ENCODE measurements at places on chromosomes 4 and X. TPM values are rescaled to one million over a fixed set of nuclear protein-coding genes. Genes with fewer than 3 reads are reported as not detected.

- DNase-seq = no peak
These were observed 120.3 kb downstream of the RASL11B start for GRCh38 chr4:52982255-52982945.

GRCh38 chr4:61273233-61273632 is 73.1 kb downstream of the ADGRL3 start:
- no peak for DNase-seq

Gene EVC2
- total RNA-seq = 29.1 TPM

- no peak for DNase-seq
These were observed 6.3 kb upstream of the ADD1 start for GRCh38 chr4:2837110-2837903.

DNA sequence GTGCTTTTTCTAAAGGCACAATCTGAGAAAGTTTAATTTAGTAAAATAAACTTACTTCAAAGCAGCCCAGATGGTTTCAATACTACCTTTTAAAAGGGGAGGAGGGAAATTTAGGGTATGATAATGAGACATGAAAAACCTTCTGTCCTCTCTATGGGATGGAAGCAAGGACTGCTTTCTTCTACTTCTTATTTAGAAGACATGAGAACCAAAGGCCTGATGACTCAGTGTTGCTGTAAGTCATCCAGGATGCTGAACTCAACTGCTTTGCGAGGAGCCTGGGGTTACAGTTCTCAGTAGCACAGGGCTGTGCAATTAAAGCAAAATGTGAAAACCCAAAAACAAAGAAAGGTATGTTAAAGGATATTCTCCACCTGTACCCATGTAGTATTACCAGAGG is 140.8 kb upstream of the EDNRA start:
- no peak for DNase-seq

- peak; percentile 10 for DNase-seq
These were observed 133.6 kb upstream of the VAMP7 start for GRCh38 chrX:155747520-155747919.

GRCh38 chr4:126850286-126850685 is 782.5 kb upstream of the INTU start:
- no peak for DNase-seq

DNA sequence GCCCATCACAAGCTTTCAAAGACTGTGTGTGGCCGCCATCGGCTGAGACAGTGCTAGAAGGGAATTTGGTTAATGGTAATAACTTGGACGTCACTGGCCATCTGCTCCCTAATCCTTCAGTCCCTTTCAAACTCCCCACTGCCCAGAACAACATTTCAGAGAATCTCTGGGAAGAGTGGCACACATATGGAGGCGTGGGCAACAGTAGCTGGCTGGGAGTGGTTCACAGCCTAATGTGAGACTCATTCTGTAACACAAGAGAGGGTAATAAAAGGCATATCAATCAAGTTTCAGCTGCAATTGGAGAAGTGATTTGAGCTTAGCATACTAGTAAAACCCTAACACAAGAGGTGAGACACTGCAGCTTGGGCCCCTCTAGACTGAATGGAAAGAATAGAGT is 15.4 kb downstream of the SMIM10 start:
- DNase-seq = no peak

DNA sequence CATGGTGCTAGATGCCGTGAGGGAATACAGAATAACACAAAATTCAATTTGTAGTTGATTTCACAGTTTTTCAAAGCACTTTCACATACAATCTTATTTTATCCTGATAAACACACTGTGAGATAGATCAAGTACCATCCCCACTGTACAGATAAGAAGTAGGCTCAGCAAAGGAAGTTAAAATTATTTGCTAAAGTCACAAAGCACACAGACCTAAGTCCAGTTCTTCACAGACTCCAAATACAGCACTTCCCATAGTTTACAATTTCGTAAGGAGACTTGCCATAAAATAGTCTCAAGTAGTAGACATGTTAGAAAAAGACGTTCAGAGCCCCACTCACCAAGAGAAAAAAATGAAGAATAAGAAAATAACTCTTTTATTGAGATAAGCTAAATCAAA is 7.8 kb upstream of the CUL4B start:
- no peak for DNase-seq

GRCh38 chrX:136468391-136469103 is 19.2 kb upstream of the BRS3 start:
- no peak for DNase-seq

Gene FAM47A
- total RNA-seq = not detected

DNA sequence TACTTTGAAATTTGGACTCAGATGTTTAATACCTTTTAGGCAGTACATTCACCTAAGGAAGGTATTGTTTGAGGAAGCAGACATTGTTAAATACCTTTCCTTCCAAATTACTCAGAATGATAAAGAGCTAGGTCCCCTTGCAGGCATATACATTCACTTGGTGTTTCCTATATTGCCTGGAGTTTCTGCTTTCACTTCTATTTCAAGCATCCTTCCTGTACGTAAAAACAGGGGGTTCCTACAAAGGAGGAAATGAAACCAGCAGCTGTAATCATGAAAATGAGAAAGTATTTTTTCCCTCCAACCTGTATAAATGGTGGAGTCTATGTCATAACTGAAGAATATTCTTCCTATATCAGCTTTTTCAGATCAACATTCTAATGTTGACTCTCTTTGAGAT is 90.4 kb upstream of the RASGEF1B start:
- DNase-seq = no peak

Gene EMCN
- total RNA-seq = 17.8 TPM

DNA sequence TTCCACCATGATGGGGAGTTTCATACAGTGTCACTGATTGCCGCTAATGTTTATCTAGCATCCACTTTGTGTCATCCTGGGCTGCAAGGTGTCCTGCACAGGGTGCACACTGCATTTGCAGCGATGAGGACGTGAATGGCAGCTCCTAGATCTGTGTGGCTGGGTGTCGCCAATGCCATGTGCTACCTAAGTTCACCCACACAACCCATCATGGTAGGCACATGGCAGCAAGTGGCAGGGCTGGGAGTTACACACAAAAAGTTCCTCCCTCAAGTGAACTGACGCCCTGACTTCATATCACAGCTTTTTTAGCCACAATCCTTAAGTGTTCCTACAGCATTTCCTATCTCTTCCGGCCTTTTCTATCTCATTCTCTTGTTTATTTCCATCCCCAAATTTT is 45.9 kb upstream of the SPRY1 start:
- no peak for DNase-seq

Gene PPP4R3C
- total RNA-seq = not detected

DNA sequence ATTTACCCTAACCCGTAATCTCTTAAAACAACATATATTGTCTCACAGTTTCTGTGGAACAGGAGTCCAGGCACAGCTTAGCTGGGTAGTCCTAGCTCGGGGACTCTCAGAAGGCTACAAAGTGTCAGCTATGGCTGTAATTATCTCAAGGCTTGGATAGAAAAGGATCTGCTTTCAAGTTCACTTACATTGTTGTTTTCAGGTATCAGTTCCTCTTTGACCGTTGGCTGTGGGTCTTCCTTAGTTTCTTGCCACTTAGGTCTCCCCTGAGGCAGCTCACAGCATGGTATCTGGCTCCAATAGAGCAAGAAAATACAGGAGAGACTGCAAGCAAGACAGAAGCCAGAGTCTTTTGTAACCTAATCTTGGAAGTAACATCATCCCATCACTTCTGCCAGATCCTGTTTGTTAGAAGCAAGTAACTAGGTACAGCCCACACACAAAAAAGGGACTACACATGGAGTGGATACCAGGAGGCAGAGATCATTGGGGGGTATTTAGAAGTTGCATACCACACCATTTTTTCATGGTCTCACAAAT is 137.0 kb downstream of the MAGEB5 start:
- no peak for DNase-seq

Gene FREM3
- total RNA-seq = not detected

Gene HMX1
- total RNA-seq = not detected

Gene CYTL1
- total RNA-seq = not detected

Gene NEUROG2
- total RNA-seq = not detected

GRCh38 chrX:121598356-121598755 is 550.9 kb downstream of the GLUD2 start:
- DNase-seq = no peak

DNA sequence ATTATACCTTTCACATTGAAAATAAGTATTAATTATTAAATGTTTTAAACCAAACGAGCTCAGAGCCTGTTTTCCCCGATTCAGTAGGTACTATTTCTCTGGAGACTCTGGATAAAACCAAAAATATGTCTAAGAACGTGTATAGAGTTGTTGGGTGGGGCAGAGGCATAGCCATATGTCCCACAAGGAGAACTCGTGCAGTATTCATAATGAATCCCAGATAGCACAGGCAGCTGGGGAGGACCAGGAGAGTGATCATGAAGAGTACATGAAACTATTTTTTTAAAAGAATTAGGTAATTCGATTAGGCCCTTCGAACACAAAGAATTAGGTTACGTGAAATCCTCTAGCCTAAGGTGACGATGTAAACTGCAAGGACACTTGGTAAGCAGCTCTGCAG is 76.1 kb downstream of the CLDN22 start:
- DNase-seq = no peak

Gene LEF1
- total RNA-seq = 1.9 TPM

DNA sequence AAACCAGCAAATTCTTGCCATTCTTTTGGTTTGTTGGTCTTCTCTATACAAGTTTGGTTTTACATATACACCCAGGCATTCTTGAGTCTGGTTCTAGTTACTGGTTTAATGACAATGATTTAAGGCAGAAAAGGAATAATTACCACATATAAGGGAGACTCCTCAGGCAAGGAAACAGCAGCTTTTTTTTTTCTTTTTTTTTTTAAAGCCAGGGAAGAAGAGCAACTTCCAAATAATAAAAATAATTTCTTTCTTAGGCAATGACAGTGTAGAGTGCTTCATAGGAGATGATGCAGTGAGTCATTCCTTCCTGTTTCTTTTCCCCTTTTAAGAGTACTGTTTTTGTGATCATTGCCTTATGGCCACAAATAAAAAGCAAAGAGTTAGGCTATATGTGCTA is 289.7 kb downstream of the DKK2 start:
- DNase-seq = no peak

DNA sequence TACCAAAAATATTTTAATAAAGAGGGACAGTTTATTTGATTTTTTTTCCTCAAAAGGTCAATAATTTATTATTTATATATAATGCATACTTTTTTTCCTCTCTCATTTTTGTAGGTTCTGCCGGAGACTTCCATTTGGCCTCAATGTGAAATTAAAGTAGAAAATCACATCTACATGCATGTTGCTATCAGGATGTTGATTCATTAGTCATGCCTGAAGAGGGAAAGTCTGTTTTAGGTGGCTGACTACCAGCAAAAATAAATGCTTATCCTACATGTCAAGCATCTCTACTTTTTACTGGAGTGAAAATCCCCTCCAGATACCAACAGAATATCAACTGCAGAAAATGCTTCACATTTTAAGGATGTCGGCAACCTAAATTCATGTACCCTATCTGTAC is 41.5 kb downstream of the KIAA0232 start:
- no peak for DNase-seq

GRCh38 chr4:133161570-133162295 is 12.6 kb downstream of the PCDH10 start:
- no peak for DNase-seq

Gene CTPS2
- total RNA-seq = 27.5 TPM

GRCh38 chr4:79823148-79823763 is 249.8 kb downstream of the ANTXR2 start:
- no peak for DNase-seq

- DNase-seq = peak; percentile 58
These were observed 29.5 kb downstream of the SH3TC1 start for GRCh38 chr4:8228319-8229250.

Gene ASB9
- 1.0 TPM for total RNA-seq

DNA sequence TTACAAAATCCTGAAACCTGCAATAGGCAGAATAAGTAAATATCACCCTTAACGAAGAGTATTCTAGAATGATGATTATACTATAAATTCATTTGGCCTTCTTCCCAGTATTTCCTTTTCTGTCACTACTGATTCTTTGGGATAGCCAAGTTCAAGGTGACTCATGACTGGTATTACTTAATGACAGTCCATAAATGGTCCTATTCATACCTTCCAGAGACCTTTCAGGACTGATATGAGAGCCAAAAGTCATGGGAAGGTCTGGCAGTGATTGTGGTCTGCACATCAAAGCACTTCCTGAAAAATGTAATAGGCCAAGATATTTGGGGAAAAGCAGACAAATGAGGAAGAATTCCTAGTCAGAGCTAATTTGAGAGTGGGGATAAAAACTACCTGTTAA is 239.6 kb upstream of the FAM47A start:
- no peak for DNase-seq

GRCh38 chrX:40148385-40149285 is 50.9 kb upstream of the BCOR start:
- no peak for DNase-seq

Gene ARMCX2
- total RNA-seq = 35.8 TPM

- DNase-seq = no peak
These were observed 8.4 kb upstream of the CD99 start for GRCh38 chrX:2682565-2683177.

DNA sequence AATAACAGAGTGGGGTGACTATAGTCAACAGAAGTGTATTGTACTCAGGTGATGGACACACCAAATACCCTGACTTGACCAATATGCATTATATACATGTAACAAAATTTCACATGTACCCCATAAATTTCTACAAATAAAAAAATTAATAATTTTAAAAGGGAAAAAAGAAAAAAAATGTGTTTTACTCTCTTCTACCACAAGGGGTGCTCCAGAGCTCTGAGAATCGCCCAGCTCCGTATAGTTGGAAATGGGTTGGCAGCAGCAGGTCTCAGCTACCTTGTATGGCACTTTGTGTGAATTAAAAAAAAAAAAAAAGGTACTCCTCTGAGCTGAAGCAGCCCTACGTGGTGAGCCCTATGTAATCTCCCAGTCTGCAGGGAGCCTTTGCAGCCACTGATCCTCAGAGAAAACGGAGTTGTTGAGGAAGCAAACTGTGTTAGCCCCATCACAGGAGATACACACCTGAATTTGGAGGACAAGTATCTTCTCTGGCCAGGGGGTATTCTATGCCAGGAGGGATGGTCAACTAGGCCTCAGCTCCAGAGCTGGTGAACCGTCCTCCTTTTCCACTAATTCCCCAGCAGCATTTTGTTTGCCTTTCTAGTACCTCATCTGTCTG is 17.2 kb upstream of the POLA1 start:
- no peak for DNase-seq

Gene SYN1
- not detected for total RNA-seq

DNA sequence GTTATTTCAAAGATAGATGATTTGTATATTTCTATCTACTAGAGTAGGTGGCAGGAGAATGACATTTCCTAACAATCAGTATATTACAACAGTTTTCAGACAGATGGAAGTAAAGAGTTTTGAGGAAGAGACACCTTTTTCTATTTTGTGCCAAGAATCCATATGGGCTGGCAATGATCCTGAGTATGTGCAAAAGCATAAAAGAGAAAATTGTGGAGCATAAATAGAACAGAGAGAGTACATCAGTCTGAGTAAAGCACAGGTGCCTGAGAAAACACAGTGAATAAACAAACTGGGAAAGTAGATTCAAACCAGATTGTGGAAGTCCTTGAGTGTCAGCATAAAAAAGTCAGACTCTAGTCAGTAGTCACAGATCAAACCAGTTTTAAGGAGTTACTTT is 96.8 kb upstream of the WDR44 start:
- DNase-seq = no peak
